Neural progenitor cell (in vitro differentiated cells): ENCODE measurements at places on chromosomes 5 and 9.

- DNase-seq, result no peak
These were observed 30.3 kb upstream of the TEK start for GRCh38 chr9:27078685-27079084.

GRCh38 chr5:156698323-156698722 is 151.8 kb upstream of the PPP1R2B start:
- no peak for DNase-seq

DNA sequence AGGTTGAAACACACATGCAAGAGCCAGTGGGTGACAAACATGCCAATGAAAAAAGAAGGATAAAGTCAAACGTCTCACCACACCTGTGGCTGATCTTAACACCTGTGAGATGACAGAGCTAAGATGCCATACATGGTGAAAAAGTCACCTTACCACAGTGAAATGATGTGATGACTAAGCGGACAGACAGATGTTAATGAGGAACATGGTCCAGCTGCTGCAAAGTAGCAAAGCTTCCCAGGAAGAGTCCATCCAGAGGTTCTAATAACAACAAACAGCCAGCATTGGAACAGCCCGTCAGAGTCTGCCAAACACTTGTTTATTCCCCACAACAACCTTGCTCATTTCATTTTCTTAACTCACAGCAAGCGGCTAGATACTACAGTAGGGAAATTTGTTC is 1.9 kb downstream of the KIAA1191 start:
- no peak for DNase-seq

DNA sequence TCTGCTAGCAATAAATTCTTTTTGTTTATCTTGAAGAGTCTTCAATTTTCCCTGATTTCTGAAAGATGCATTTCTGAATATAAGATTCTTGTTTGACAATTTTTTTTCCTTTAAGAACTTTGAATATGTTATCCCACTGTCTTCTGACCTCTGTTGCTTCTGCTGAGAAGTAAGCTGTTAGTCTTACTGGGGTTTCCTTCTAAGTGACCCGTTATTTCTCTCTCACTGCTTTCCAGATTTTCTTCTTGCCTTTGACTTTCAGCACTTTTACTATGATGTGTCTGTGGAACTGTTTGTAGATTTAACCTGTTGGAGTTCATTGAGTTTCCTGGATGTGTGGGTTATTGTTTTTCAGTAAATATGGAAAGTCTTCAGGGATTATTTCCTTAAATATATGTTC is 205.3 kb upstream of the NFIL3 start:
- no peak for DNase-seq

DNA sequence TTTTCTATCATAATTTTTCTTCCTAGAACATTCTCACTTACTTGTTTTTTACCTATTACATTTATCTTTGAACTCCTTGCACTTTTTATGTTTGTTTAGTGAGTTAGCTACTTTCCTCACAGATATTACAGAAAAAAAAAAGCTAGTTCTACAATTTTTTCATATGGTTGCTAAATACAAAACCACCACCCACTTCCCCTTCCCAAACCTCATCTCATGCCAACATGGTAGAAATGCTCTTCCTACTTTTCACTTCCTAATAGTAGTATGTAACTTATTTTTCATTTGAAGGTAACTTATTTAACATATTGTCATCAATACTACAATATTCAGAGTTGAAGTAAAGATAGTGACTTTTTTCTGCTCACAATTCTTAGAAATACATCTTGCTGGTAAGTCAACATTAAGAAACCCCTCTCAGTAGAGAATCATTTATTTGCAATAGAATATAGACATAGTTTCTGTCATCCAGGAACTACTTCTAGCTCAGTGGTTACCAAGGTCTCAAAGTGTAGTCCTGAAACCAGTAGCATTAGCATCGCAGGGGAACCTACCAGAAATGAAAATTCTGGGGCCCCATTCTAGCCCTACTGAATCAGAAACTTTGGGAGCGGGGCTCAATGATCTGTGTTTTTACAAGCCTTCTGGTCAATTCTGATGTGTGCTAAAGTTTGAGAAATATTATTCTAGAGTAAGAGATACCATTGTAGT is 1124.6 kb downstream of the DTWD2 start:
- no peak for DNase-seq

GRCh38 chr9:115213818-115214334 is 95.9 kb upstream of the TNC start:
- DNase-seq, result no peak
